Stimulated activated CD4-positive, alpha-beta T cell treated with anti-CD3 and anti-CD28 coated beads, Interleukin-1b, Interleukin-23, amount 100 ng/mL, for 1 hour (primary cell): ENCODE measurements at places on chromosomes 12 and 14.

- DNase-seq, result no peak
These were observed 9.2 kb downstream of the SOS2 start for GRCh38 chr14:50222055-50222613.

GRCh38 chr14:89648924-89649323, 231.9 kb upstream of the FOXN3 start:
- no peak for DNase-seq

- no peak for DNase-seq
These were observed 3.1 kb upstream of the TXNRD1 start for GRCh38 chr12:104212516-104212915.

DNA sequence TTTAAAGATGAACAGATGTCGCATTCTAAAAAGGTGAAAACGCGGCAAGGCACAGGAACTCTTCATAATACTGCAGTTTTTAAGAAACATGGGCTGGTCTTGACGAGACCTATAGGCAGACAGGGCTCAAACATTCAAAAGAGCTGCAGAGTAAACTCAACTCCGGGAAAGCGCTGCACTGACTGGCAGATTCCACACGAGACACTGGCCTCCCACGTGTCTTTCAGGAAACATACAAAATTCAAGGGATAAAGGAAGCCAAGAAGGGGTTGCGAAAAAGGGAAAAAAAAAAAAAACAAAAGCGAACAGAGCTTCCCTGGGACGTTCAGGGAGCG, 614 bp upstream of the ARF6 start:
- DNase-seq, result no peak

DNA sequence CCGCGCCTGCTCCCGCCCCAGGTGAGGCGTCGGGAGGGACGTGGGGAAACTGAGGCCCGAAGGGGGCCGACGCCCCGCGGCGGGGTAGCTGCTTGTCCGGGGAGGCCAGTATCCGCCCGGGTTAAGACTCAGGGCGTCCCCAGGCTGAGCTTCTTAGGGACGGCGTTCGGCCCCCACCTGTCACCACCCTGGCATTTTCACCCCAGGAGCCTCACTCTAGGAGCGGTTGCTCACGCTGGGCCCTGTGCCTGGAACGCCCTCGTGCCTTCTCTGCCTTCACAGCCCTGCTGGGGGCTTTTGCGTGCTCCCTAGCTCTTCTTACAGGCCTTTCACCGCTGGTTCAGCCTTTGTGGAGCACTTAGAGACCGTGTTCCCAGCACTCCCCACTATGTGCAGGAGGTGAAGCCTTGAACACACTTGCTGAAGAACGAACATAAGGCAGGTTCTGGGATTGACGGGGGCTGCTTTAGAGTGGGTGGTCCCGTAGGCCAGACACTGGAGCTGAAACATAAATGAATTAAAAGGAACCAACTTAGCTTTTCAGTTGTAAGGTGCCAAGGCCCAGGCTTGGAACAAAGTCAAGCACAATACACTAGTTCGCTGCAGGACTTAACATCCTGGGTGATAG, 601 bp downstream of the ZNF839 start:
- no peak for DNase-seq

DNA sequence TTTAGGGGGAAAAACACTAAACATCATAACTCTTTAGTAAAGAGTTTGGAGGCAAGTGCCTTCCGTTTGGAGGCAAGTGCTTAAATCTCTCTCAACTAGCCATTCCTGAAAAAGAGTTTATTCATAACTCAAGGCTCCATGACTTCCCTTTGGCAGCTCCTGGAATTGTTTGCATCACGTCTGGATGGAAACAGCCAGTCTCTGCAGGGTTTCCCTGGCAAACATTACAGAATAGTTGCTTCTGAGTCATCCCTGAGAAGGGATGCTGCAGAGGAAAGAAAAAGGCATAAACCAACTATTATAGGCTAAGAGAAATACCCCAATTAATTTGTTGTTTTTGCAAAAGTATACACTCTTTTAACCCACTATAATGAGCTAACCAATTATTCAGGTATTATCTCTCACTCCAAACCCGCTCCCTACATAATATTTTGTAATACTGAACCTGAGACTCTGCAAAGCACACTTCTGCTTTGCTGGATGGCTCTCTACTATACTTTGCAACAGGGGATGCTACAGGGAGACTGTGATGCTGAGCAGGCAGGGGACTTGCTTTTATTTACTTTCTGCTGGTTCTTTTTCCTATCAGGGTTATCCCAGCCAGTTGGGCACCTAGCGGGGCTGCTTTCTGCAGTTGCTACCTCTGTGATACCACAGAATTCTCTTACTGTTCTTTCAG, 497.7 kb downstream of the FUT8 start:
- DNase-seq, result no peak

- DNase-seq, result no peak
These were observed 105.6 kb upstream of the FRMD6 start for GRCh38 chr14:51546099-51546498.

GRCh38 chr12:57823908-57824640, 5.5 kb upstream of the AVIL start:
- DNase-seq, result no peak

GRCh38 chr14:24990773-24991172, 59.2 kb downstream of the STXBP6 start:
- no peak for DNase-seq

DNA sequence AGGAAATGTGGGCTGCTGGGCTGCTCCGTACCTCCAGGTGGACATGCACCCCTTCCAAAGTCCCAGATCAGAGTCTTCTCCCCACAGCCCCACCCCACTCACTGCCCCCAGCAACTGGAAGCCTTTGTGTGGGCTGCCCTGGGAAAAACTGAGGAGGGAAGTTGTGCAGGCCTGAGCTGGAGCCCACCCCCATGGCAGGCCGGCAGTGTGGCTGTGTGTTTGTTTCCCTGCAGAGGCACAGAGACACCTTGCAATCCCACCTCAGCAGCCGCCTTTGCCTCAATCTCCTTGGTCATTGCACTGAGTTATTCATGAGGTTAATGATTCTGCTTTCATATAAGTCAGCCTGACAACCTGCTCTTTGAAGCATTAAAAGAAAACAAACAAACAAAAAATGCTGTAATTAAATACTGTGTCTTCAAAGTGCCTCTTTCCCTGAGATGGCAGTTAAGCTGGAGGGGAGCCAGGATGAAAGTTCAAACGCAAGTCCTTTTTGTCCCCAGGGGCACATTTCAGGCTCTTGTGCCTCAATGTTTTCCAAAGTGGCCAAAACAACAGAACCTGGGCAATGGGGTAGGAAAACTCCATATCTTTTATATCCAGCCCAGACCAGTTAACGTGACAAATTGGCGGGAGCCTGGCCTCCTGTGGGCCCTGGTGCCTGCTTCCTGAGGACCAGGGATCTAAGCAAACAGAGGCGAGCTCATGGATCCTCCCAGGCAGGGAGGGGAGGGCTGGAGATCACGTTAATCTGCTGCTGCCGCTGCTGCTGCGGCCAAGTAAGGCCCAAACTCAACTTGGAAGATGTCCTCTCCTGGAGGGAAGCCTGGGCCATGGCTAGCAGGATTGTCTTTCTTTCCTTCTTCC, 51.9 kb upstream of the TSPAN11 start:
- DNase-seq, result no peak

DNA sequence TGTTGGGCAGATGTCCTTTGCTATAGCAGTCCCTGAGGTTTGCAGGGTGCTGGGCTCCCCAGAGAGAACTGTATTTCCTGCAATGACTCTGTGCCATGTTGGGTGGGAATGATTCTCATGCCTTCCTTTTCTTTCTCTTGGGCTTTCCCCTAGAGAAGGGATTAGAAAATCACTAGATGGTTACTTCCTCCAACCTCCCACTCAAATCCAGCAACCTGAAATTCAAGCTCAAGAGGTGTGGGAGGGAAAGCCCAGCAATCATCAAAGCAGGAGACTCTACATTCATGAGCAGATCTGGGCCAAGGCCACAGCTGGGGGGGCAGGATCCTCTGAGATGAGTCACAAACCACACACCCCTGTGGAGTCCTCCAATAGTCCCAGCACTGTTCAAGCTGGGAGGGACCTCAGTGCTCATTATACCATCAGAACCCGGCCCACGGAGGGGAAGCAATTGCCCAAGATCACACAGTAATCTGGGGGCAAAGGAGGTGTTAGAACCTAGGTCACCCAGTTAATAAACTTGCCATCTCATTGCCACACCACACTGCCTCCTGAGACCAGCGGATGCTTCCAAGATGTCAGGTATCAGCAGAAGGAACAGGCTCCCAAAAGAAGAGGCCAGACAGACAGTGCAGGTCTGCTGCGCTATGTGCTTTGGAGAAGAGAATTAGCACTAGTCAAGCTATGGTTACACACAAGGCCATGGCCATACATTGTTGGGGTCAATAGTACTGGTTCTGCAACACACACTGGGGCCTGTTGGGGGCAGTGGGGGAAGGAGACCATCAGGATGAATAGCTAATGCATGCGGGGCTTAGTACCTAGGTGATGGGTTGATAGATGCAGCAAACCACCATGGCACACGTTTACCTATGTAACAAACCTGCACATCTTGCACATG, 65.7 kb downstream of the TTC9 start:
- no peak for DNase-seq

DNA sequence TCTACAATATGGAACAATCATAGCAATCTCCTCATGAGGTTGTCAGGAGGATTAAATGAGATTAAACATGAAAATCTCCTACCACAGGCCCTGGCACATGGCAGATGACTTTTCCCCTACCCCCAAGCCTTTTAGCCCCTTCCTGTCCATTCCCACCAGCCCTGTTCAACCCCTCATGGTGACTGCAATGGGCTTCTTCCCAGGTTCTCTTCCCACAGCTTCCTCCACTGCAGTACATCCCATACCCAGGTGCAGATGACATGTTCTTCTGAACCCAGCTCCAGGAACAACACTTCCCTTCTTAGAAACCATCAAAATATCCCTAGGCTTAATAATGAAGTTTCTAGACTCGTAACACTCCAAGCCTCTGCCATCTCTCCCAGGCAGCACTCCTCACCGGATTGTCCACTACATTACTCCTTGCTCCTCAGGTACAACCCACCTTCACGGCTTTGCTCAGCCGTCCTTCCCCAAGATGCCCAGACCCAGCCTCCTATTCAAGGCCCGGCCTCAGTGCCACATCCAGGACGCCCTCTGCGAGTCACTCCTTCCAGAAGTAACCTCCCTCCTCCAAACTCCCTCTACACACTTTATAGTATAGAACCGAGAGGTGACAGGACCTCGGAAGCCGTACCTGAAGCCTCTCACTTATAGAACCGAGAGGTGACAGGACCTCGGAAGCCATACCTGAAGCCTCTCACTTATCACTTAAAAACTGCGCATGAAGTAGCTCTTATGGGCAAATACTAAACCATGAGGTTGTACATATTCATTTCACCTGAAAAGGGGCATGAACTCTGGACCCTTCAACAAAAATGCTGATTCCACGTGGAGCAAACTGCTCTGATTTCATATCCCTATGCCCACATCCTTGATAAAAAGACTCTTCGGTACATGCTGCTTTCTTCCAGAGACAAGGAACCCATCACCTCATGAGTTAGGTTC, 1.5 kb downstream of the CRACR2A start:
- DNase-seq, result no peak

GRCh38 chr12:10701131-10701681, 21.9 kb downstream of the YBX3 start:
- peak; percentile 27 for DNase-seq

DNA sequence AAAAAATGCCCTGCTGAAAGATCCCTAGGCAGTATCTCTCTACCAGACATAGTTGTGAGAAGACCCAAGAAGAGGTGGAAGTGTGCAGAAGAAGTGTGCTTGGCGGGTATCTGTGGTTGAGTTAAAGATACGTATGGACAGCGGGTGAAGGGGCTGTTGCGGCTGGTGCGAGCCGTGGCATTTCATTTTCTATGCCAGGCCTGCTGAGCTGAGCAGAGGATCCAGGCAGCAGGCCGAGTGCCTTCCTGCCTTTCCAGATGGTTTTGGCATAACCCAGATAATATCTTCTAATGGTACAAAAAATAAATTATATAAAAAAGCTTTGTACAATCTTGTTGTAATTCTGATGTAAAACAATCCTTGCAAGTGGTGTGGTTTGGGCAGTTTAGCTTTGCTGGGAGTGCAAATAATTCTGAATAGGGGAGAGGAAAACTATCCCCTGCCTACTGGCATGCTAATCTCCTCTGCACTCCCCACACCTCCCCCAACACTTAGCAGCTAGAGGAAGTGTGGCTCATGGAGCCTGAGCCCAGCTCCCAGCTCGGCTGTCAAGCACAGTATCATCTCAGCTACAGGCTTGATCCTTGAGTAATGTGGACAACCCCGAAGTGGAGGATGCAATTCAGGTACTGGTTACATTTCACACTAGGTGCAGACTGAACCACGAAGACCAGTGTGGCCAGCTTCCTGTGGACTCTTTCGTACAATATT, 168.9 kb downstream of the VRK1 start:
- DNase-seq, result no peak

DNA sequence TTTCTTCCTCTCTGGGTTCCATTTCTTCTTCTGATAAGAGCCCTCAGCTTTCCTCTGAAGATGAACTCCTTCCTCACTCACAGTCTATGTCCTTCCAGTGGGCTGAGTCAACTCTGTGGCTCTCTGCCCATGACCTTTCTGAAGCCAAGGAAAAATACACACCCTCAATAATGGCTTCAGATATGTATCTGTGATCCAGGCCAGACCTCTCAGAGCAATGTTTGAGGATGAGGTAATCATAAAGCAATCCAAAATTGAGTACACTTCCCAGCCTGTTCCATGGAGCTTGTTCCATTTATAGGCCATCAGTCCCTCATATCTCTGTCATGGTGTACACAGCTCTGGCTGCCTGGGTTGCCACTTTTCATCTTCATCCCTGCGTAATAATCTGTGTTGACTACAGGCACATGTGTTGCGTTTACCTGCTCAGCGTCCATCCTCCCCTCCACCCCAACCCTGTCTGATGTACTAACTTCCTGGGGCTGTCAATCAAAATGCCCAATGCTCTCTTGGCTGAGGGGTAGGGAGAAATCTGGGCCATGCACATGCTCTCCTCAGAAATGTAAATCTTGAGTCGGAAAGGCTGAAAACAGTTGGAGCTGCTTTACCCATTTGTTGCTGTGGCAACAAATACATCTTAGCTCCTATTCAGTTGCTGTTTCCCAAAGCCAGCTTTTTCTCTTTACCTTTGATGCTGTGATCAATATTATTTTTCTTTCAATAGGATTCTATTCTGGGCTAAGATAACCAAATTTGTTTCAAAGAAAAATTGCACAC, 377.8 kb upstream of the TMEM132C start:
- DNase-seq, result no peak

- DNase-seq, result no peak
These were observed 24.2 kb upstream of the RNASE3 start for GRCh38 chr14:20866963-20867362.

GRCh38 chr12:24408305-24408704, 458.8 kb upstream of the SOX5 start:
- no peak for DNase-seq
